ENCODE measurements at places on chromosomes 12 and 14. TPM values are rescaled to one million over a fixed set of nuclear protein-coding genes. Genes with fewer than 3 reads are reported as not detected.

FAM181A gene
- total RNA-seq = not detected

MYL6 gene
- 3,348 TPM for total RNA-seq

ENDOU gene
- not detected for total RNA-seq

KRT74 gene
- total RNA-seq = not detected

BCL11B gene
- not detected for total RNA-seq

RNASE3 gene
- total RNA-seq = not detected

HOXC4 gene
- total RNA-seq = 4.3 TPM

ACACB gene
- 5.5 TPM for total RNA-seq

IFNG gene
- total RNA-seq = not detected

MRPL51 gene
- 141 TPM for total RNA-seq

KRT6A gene
- total RNA-seq = not detected

GPR68 gene
- total RNA-seq = 0.71 TPM

ZNF605 gene
- 6.4 TPM for total RNA-seq

INHBC gene
- total RNA-seq = not detected

SERPINA1 gene
- total RNA-seq = 8.3 TPM

IL23A gene
- not detected for total RNA-seq

LRRK2 gene
- not detected for total RNA-seq

CLEC1A gene
- total RNA-seq = 2.7 TPM

TAS2R7 gene
- not detected for total RNA-seq

SMCO2 gene
- total RNA-seq = not detected

PDE3A gene
- total RNA-seq = 13.5 TPM

ADAMTS20 gene
- total RNA-seq = not detected

RNF212B gene
- total RNA-seq = not detected

CMA1 gene
- total RNA-seq = not detected

TMEM229B gene
- 21.5 TPM for total RNA-seq

KRT75 gene
- 0.02 TPM for total RNA-seq

POTEG gene
- not detected for total RNA-seq

KCNH5 gene
- total RNA-seq = 0.02 TPM

AKAP3 gene
- total RNA-seq = 2.0 TPM

CLEC4C gene
- not detected for total RNA-seq

BMAL2 gene
- total RNA-seq = 22.8 TPM

PLBD1 gene
- total RNA-seq = 1.5 TPM

CLEC7A gene
- total RNA-seq = 40.5 TPM

CLEC4D gene
- not detected for total RNA-seq

DIO2 gene
- 61.1 TPM for total RNA-seq
